HT-29 (cell line): ENCODE measurements at places on chromosomes 2 and 18. TPM values are rescaled to one million over a fixed set of nuclear protein-coding genes. Genes with fewer than 3 reads are reported as not detected.

DNA sequence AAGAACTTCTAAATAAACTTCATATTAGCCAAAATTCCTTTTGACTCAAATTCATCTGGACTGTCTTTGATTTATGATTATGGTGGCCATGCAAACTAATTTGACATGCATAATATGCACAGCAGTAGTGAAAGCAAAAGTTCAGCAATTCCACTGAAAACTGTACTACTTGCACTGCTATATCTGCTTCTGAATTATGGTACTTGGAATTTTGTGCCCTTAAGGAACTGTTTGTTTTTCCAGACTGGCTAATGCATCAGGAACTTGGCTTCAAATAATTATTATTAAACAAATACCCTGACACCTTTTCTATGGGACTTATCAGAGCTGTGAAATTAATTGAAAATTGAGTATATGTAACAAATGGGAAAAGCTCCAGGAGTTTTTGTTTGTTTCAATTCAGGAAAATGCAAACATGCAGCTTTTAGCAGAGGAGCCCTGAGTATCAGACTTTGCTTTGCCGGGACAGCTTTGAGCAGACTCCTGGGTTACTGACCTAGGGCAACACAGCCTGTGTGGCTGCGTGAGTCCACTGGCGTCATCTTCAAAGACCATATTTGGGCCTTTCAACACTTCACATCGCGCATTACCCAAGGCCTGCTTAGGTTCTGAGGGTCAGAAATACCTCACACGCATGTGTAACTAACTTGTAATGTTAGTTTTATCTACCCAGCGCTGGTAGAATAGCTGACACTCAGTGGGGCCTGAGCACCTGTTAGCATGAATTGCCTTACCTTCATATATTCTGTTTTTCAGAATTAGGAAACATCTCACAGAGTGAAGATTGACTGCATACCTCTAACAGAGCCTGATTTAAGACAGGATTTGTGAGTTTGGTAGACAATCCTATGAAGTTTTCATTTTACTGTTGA is 35.4 kb downstream of the CFAP221 start:
- DNase-seq, result no peak

DNA sequence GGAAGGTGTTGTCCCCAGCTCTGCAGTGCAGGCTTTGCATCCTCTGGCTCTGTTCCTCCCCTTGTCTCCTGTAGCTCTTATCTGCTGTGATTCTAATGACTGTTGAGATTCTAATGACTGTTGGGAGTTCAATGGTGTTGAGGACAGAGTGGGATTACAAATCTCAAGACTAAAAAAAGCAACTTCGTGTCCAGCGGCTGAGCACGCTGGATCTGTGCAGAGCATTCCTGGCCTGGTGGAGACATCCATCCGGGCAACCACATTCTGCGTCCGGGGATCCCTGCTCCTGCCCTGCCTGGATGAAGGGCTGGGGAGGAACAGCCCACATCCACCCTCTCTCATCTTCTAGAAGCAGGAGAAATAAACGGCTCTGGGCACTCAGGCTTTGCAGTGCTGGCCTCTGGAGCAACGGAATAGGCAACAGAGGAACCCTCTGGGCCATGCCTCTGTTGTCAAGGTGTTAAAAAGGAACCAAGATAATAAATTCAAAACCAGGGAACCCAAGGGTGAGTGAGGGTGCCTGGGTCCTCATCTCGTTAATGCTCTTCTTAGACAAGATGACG is 106.7 kb upstream of the ASB18 start:
- no peak for DNase-seq

DNA sequence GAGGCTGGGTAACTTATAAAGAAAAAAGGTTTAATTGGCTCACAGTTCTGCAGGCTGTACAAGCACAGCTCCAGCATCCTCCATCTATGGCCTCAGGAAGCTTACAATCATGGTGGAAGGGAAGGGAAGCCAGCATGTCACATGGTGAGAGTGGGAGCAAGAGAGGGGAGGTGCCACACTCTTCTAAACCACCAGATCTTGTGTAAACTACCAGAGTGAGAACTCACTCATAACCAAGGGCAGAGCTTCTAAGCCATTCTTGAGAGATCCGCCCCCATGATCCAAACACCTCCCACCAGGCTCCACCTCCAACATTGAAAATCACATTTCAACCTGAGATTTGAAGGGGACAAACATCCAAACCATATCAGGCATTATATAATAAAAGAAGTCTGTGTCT is 121.6 kb upstream of the CDC42EP3 start:
- no peak for DNase-seq

The TMEM17 gene
- total RNA-seq, result 0.56 and 1.7 TPM in 2 replicates

DNA sequence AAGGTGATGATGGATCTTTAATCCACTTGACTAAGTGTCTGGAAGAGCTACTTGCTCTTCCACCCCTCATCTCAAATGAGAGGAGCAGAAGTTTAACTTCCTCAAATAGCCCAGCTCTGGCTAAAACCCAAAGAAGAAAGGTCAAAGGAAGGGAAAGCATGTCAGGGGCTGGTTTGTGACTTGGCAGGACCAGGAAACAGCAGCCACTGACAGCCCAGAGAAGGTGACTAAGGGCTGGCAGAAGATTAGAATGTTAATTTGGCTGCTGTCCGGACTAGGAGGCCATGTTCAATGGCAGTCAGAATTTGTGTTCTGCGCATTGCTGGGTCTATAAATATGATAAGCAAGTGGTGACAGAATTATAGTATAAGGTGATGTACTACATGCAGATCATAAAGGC is 386.2 kb downstream of the SETBP1 start:
- no peak for DNase-seq

- DNase-seq, result no peak
Measured at GRCh38 chr2:58720770-58721697, 479.9 kb upstream of the FANCL start.

GRCh38 chr2:24510771-24511170 is 19.7 kb downstream of the NCOA1 start:
- DNase-seq, result no peak

The CFAP221 gene
- 0.39 TPM in 1 of 2 replicates, not detected in the other for total RNA-seq

DNA sequence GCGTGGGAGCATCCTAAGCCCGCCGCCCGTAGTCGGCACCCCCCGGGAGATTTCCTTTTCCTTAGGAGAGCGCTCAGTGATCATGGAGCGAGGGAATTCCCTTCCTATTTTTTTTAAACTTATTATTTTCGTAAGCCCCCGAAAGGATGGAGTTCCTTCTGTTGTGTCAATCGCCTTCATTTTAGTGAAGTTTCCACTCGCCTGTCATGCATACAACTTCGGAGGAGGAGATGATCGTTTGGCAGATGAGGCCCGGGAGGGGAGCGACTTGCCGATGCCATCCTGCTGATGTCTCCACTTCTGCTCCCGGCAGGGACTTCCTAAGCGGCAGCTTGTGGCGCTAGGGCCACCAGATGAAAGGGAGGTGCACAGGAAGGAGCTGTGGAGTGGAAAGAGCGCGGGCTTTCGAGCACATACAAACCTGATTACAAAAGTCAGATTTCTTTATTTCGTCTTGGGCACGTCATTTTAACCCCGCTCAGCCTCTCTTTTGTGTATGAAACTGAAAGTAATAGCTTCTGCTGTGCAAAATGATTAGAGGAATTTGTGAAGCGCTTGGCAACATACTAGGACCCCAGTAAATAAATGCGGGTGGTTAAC is at the start of gene ADGRF3:
TSS of gene ADGRF3 (minus strand) at position 336 of the 600 bp plus-strand sequence. CDS start 555 bp downstream, outside the sequence.
- peak; percentile 79 for DNase-seq

- DNase-seq, result no peak
Measured at GRCh38 chr2:74668087-74668486, 14.0 kb downstream of the SEMA4F start.

DNA sequence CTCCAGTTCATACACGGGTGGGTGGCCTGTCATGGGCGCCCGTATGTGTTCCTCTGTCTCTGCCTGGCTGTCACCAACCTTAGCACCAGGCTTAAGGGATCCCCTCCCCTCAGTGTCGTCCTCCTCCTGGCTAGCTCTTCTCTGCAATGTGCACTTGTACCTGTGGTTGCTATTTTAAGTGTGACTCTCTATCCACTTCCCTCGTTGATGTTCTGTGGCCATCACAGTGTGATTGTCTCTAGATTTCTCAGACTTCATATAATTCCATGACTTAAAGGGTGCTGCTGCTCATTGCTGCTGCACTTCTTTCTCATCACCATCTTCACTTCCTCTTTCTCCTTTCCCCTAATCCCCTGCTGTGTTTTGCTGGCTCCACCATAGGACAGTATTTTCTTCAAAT is 143.4 kb downstream of the EML6 start:
- no peak for DNase-seq

DNA sequence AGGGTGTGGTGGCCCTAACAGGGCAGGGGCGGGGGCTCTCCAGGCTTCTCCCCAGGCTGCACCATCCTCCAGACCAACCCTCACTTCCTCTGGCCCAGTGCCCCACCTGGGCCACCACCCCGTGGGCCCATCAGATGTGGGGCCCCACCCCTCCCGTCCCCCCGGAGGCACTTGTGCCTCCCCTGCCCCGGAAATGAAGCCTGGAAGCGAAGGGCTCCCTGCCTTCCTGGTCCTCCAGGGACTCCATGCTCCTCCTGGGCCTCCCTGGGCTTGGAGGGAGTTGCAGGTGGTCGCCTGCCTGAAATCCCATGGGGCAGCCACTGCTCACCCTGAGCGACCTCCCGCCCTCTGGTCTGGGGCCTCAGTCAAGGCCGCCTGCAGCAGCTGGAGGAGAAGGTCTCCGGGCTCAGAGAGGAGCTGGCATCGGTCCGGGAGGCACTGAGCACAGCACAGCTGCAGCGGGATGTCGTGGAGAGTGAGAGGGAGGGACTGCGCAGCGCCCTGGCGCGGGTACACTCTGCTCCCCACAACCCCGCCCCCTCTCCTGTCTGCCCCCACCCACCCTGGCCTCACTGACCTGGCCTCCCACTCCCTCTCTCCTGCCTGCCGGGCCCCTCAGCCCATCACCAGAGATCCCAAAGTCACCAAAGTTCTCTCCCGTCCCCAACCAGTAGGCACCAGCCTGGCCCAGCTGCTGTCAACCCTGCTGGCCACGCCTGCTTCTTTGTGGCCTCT is 28.0 kb downstream of the CROCC2 start:
- no peak for DNase-seq

GRCh38 chr2:150480241-150480640 is 7.2 kb downstream of the RND3 start:
- DNase-seq, result peak; percentile 62

- DNase-seq, result peak; percentile 74
Measured at GRCh38 chr2:46776687-46777327, 138.8 kb downstream of the MCFD2 start.

DNA sequence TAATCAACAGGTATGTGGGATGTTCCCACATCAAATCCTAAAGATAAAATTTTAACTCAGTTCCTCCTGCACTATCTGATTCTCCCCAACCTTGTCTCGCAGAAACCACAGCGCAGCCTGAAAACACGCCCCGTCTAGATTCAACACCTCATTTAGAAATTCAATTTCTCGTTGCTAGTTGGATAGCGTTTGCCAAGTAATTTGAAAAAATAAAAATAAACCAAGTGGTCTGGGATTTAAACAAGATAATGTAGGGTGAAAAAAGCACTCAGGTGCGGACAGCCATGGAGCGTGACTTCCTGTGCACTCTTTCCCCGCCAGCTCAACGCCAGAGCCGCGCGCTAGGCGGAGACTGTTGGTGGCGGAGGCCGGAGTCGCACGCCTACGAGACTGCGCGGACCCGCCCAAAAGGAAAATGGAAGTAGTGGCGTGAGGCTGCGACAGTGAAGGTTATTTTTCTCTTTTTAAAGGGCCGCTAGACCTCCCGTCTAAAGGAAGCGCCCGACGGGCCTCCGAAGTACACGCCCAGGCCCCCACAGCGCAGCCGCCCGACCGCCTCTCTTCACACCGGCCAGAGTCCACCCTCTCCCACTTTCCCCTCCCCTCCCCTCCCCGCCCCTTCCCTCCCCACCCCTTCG is 615 bp upstream of the CCNT2 start:
- DNase-seq, result peak; percentile 91

DNA sequence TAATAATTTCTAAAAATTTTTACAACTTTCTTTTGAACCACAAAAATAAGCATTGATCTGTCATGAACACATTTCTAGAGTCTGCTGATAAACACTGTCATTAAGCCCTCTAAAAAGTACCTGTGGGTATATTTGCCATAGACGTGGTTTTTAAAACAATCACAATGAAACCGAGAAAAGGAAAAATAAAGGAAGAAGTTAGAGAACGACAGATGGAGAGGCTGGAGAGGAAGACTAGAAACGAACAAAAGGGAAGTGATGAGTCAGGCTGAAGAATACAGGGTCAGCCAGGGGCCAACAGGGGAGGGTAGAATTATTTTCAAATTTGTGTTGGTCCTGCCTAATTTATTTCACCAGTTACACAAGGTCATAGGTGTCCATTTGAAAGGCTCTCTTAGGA is 62.0 kb downstream of the MYL12B start:
- DNase-seq, result no peak

GRCh38 chr18:48777026-48777743 is 173.6 kb downstream of the SMAD7 start:
- DNase-seq, result peak; percentile 64

The STK39 gene
- total RNA-seq, result 37.7 and 37.8 TPM in 2 replicates

DNA sequence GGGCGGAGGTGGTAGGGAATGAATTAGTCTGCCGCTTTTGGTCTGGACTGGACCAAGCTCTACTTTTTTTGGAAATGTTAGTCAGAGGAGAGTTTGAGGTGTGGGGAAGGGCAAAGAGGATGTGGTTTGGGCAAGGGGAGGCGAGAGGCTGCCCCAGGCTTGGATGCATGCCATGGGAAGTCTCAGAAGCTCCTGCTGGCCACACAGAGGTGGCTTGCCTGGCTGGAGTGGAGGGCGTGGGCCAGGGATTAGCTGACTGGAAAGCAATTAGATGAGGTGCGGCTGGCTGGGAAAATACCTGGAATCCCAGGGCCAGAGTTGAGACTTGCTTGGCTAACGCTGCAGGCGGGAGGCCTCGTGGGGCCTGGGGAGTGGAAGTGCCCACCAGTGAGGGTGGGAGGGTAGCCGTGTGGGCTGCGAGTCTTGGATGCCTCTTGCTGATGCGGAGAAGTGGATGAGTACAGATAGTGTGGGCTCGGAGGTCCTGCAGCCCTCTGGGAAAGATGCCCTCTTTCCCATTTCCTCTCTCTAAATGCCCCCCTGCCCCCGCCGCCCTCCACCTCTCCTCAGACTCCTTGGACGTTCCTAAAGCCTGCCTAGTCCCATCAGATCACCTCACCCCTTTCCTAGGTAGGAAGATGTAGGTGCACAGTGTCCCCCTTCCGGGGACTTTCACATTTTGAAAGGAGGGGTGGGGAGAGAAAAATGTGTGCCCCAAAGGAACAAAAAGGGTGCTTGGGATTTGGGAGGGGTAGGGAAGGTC is 117.6 kb downstream of the SMAD7 start:
- peak; percentile 26 for DNase-seq

DNA sequence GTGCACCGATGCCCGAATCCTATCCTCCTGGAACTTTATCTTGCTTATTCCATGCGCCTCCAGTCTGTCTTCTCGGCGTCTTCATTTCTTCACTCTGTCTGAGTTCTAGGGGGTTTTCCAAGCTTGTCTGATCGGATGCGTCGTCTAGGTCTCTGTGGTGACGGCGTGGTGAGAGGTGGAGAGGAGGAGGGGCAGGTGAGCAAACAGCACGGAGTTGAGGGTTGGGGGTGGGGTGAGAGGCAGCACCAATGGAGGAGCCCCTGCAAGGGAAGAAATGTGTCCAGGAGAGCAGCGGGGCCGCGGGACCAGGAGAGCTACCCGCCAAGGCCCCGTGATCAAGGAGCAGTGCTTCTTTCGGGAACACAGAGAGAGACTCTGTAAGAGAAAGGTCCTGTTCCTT is 131.3 kb upstream of the TWIST2 start:
- DNase-seq, result no peak
